ENCODE measurements at places on chromosomes 5 and 9. TPM values are rescaled to one million over a fixed set of nuclear protein-coding genes. Genes with fewer than 3 reads are reported as not detected.
A peak's percentile ranks its signal among the peaks of the same experiment; 100 is the strongest.

DNA sequence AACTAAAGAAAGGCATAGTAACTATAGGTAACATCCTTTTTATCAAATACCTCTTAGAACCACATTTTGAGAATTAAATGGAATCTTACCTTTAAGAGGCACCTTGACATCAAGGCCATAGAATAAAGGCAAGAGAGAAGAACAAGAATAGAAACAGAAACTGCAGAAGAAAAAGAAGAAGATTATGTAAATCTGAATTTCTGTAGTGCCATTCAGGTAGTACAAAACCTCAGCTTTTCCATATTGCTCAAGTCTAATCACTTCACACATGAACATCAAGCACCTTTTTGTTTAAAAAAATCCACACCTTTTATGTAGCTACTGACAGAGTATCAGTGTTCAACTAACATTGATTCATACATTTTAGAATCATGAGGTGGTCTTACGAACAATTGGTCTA is 91.8 kb upstream of the DPYSL3 start:
- no peak for DNase-seq

DNA sequence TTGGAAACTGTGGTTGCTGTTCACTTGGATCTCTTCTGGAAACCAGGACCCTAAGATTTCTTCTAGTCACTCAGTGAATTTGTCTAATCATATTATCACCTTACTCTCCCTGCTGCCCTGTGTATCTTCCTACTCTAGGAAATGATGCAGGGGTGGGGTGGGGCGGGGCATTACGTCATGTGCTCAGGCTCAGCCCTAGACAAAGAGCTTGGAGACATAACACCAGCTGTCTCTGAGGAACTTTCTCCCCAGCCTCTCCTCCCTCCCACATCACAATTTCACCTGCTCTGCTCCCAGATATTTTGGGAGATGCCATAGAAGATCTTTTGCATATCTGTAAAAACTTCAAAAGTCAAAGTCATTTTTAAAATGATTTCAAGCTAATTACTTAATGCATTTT is 470.4 kb downstream of the ZSWIM6 start:
- DNase-seq = no peak

The LCN15 gene
- 0.13 TPM for total RNA-seq

DNA sequence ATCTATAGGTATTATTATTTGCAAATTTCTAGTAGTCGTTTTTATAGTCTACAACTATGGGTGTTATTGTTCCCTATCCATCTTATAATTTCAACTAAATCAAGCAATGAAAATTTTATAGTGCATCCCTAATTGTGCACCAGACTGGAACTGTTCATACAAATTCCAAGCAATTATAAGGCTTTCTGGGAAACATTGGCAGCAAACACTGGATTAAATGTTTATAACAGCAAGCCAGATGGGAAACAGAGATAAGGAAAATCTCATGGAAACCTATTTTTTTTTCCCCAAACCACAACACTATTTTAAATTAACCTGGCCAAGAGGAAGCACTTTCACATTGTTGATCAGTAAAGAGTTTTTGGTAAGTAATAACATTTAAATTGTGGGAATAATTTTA is 524.3 kb downstream of the RASEF start:
- DNase-seq = no peak

DNA sequence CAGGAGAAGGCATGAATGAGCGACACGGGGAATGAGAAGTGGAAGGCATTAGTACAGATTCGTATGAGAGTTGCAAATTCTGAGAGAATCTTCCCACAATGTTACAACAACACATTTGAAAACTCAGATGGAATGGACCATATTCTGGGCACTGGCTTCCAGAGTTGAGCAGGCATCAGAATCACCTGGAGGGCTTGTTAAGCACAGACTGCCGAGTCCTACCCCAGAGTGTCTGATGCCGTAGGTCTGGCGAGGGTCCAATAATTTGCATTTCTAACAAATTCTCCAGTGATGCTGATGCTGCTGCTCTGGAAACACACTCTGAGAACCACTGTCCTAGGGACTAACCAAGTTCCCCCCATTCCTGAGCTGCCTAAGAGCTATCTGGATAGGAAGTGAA is 2.9 kb upstream of the TLX3 start:
- no peak for DNase-seq

- DNase-seq = no peak
Measured at GRCh38 chr5:66138637-66139317, 5.3 kb upstream of the SREK1 start.

DNA sequence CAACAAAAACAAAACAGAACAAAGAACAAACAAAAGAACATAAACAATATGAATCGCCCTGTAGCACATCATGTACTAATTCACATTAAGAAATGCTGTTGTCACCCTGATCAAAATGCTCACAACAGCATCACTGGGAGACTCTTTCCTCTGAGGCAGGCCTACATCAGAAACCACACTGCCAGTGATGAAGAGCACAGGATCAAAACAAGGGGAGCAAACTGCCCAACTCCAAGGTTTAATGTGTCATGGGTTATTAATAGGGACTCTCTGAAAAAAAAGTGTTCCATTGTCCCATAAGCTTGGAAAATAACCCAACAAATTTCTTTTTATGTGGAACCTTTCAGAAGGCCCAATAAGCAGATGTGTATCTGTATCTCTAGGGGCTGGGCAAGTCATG is 74.2 kb downstream of the PTPN3 start:
- no peak for DNase-seq

- no peak for DNase-seq
Measured at GRCh38 chr5:73686912-73687311, 60.9 kb downstream of the ARHGEF28 start.

DNA sequence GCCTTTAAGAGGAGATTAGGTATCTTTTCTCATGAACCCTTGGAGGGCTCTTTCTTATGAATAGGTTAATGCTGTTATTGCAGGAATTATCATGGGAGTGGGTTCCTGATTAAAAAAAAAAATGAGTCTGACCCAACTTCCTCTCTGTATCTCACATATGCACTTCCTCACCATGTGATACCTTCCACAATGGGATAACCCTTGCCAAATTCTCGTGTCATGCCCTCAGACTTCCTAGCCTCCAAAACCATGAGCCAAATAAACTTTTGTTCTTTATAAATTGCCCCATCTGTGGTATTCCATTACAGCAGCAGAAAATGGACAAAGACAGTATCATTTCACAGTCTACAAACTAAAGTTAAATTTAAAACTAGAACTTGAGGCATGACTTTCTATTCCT is 1.0 kb downstream of the OR1B1 start:
- DNase-seq = peak; percentile 91

- no peak for DNase-seq
Measured at GRCh38 chr9:79346350-79347020, 225.3 kb upstream of the TLE4 start.

GRCh38 chr5:24899180-24899579 is 254.4 kb upstream of the CDH10 start:
- DNase-seq = no peak

The UBAP2 gene
- total RNA-seq = 11.9 TPM

- DNase-seq = no peak
Measured at GRCh38 chr5:90548069-90548593, 10.5 kb upstream of the ADGRV1 start.

GRCh38 chr5:179408611-179409010 is 63.4 kb upstream of the ADAMTS2 start:
- no peak for DNase-seq

- DNase-seq = no peak
Measured at GRCh38 chr9:86798966-86799365, 148.3 kb downstream of the GAS1 start.

DNA sequence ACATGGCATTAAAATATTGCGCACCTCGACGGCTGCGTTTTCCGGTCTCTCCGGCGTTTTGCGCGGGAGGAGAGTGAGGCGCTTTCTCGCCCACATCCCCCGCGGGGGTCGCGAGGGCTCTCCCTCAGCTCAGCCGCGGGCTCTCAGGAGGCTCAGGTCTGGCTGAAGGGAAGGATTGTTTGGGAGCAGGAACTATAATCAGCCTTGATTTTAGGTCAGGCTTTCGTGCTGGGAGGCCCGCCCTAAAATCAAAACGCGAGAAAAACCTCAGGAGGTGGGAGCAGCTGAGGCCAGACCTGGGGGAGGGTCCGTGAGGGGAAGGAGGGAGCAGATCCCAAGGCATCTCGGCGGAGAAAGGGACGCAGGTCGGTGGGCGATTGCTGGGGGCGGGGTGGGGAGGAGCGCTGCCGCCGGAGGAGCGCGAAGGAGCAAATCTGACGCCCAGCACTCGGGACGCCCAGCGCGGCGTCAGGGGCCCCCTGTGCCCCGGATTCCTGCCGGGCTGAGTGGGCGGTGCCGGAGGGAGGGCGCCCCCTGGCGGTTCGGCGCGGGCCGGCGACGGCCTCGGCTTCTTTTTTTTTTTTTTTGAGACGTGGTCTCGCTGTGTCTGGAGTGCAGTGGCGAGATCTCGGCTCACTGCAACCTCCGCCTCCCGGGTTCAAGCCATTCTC is 18.7 kb upstream of the RNF130 start:
- no peak for DNase-seq

DNA sequence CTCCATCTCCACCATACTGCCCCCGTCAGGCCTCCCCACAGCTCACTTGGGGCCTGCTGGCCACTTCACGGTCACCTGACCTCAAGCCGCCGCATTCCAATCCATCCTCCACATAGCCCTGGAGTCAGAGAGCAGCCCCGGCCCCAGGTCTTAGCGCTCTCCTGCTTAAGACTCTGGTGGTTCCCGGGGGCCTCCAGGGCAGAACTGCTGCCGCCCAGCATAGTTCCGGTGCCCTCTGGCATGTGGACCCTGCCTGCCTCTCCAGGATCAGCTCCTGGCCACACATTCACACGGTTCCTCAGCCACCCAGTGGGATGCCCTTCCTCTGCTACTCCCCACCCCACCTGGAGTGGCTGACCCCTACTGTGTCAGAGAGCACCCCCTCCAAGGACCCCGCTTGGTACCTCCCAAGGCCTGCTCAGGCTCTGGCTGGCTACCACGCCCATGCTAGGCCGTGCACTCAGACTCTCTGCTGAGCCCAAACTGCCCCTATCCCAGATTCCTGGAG is 8.7 kb downstream of the PHYKPL start:
- DNase-seq = no peak

GRCh38 chr9:34568774-34569173 is 20.8 kb downstream of the CNTFR start:
- DNase-seq = no peak

DNA sequence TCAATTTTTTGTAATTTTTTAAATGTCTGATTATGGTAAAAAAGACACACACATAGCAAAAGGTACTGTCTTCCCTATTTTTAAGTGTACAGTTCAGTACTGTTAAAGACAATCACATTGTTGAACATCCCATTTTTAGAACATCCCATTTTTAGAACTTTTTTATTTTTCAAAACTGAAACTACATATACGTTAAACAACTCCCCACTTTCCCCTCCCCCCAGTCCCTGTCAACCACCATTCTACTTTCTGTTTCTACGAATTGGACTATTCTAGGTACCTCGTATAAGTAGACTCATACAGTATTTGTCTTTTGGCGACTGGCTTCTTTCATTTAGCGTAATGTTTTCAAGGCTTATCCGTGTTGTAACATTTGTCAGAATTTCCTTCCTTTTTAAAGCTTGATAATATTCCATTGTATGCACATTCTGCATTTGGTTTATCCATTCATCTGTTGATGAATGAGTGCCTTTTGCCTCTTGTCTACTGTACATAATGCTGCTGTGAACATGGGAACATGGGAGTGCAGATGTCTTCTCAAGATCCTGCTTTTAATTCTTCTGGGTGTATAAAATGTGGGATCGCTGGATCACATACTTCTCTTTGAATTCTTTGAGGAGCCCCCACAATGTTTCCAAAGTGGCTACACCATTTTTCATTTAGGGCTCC is 154.0 kb downstream of the PIK3R1 start:
- DNase-seq = no peak

- DNase-seq = no peak
Measured at GRCh38 chr9:136331556-136332481, 4.5 kb downstream of the GPSM1 start.

The PAX5 gene
- not detected for total RNA-seq
